ENCODE measurements at places on chromosomes 2 and 18.

- DNase-seq, result no peak
Measured at GRCh38 chr2:107584577-107584976, 242.1 kb upstream of the RGPD4 start.

- DNase-seq, result no peak
Measured at GRCh38 chr2:120955427-120955826, 219.8 kb downstream of the GLI2 start.

DNA sequence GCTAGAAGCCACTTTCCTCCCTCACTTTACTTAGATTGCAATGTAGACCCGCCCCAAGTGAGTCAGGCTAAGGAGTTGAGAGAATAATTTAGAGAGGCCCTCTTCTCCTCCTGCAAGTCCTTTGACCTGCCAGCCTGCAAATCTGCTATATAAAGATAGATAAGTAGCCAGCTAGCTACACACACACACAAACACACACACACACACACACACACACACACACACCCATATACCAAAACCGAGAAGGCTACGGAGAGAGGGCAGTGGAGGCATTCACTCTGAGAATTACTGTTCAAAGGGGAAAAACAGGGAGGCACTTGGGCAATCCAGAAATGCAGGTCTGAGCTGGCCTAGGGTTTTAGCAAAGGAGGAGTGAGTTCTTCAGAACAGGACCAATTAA lies 23.0 kb upstream of the SMAD7 start:
- no peak for DNase-seq

- no peak for DNase-seq
Measured at GRCh38 chr18:11380968-11381367, 228.4 kb upstream of the SLC35G4 start.

DNA sequence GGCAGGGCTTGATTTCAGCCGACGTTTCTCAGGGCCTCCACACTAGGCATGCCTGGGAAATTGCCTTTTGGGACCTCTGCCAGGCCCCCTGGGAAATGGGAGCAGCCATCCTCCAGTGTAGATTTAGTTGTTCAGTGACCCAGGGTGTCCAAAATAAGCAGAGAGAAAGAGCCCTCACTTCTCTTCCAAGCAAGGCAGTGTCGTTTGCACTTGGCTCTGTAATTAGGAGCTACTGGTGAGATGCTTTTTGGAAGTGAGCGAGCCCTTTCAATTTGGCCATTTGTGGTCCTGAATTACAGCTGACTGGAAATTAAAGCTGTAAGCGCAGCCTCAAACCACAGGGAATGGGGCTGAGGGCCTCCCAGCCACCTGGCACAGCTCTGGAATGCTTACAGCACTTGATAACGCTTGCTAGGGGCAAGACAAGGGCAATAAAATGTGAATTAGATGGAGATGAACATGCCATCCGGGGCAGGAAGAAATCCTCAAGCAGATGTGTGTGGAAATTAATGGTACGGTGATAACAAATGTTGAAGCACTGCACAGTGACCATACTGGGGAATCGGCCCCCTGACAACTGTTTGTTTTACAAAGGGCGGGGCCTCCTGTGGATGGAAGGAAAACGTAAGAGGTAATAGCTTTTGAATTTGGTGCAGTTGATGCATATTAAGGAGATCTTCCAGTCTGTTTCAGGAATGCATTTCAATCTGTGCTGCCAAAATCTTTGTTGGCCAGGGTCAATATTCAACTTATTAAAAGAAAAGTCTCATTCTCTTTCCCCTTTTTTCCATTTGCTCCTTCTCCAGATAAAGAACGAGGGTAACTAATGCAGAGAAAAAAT lies 173.1 kb downstream of the UXS1 start:
- DNase-seq, result no peak

DNA sequence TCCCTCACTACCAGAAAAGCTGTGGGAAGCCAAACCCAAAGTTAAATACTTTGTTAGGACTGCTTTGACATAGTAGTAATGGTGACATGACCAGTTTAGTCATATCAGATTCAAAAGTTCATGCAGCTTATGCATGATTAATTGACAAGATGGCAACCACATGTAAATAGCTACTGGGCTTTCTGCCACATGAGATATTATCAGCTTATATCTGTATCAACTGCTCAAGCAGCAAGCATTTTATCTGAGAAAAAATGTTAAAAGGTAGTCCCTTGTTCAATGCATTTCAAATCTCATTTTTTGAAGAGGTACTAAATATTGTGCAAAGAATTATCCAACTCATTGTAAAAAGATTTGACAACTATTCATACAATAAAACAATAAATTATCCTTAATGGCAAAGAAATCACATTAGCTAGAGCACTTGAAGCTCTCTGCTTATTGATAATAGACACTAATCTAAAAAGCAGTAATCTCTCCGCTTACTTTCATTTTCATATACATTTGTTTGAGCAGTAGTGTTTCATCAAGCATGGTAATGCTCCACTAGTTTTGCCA lies 993.6 kb upstream of the NXPH2 start:
- DNase-seq, result no peak

DNA sequence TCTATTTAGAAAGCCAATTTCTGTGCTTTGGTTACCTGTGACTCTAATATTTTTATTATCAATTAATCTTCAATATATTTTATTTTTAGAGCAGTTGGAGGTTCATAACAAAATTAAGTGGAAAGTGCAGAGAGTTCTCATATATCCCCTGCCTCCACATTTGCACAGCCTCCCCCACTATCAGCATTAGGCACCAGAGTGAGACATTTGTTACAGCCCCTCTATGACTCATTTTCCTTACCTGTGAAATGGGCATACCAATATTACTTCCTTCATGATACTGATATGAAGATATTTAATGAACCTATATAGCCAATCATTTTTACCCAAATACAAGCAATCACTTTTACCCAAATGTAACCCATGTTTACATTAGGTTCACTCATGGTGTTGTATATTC lies 34.0 kb upstream of the CYTIP start:
- DNase-seq, result no peak

DNA sequence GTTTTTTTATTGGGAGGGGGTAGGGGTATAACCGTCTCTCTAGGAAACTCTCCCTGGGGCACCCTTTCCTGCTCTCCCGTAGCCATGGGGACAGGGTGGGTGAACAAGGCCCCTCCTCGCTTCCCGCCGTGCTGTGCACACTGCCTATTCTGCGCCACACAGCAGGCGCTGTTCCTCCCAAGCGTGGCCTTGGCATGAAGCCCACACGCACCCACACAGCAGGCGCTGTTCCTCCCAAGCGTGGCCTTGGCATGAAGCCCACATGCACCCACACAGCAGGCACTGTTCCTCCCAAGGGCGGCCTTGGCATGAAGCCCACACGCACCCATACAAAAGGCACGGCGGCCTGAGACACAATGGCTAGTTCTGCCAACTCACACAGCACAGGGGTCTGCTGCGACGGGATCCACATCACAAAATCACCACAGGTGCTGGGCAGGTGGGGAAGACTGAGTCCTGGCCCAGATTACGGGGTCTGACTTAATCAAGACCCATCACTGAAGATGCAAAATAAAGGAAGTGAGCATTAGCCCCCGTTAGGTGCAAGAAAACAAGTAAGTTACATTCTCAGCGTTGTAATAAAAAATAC lies 46.6 kb upstream of the TPO start:
- DNase-seq, result peak; percentile 55

- DNase-seq, result peak; percentile 85
Measured at GRCh38 chr18:9101730-9102507, 580 bp upstream of the NDUFV2 start.

DNA sequence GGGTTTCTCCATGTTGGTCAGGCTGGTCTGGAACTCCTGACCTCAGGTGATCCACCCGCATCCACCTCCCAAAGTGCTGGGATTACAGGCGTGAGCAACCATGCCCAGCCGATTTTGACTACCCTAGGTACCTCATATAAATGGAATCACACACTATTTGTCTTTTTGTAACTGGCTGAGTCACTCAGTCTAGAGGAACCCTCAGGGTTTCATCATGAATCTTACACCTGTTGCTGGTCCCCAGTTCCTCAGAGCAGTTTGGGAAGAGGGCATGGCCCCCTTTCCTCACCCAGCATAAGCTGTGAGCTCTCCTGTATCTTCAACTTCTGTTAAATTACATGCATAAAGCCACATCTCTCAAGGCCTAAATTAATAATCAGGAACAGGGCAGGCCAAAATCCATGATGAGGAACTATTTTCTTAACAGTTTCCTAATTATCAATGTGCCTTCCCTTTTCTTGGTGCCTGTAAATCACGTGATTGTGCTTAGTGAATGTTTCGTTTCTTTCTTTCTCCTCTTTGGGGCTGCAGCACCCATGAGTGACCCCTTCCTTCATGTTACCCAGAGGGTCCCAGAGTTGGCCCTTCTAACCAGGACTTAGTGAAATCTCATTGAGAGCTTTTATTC lies 20.9 kb downstream of the DYSF start:
- peak; percentile 39 for DNase-seq

DNA sequence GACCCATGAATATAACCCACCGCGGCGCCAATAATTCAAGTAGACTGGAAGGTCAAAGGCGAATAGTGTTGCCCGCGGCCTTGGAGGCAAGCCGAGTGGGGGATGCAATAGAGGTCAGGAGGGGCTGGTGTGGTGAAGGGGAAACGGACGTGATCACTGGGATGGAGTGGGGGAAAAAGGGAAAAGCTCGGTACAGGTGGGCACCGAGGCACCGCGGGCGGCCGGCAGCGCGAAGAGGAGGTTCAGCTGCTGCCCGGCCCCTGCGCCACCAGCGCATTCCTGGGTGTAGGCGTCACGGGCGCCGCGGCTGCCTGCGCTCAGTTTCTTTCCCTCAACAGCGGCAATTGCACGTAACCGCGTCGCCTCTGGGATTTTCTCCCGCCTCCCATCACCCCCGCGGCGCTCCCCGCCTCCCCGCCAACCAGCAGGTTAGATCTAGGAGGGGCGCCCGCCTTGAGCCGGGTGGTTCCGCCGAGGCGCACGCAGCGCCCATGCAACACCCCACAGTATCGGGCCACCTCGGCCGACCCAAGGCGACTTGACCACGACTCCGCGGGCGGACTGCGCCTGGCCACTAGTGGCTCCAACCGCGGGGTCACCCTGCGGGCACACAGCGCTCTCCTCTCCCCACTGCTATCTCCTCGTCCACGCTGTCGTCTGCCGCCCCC lies 1.5 kb downstream of the RND3 start:
- DNase-seq, result no peak

DNA sequence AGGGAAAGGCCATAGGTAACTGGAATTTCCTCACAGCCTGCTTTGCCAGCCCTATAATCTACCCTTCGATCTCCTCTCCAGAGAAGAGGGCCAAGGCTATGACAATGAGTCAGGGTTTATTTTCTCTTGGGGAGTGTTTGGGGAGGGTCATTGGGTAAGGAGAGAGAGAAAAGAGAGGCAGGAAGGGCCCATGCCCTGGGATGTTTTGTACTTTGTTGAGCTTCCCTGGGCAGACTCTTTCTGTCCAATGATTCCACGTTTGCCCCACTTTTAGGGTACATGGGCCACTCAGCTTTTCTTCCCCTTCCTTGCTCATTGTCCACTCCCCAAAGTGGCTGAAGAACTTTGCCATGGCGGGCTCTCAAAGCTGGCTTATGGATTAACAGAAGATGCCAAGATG lies 224.2 kb downstream of the ALK start:
- no peak for DNase-seq

DNA sequence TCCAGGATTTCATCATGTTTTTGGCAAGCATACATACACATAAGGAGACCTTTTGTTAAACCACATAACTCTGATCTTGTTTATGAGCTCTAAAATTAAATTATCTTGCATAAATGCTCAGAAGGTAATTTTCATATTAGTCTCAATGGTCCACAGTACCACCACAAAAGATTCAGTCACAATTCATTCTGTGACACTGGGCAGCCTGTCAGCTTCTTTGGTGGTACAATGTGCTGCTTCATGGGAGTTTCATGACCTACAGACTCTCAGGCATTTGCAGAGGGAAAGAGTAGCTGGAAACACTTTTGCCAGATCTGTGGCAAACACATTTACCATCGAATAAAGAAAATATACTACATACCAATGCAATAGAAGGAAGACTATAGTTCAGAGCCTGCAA lies 51.3 kb upstream of the ZNF397 start:
- DNase-seq, result no peak

GRCh38 chr18:60870261-60871153 lies 462.7 kb upstream of the CDH20 start:
- DNase-seq, result no peak

DNA sequence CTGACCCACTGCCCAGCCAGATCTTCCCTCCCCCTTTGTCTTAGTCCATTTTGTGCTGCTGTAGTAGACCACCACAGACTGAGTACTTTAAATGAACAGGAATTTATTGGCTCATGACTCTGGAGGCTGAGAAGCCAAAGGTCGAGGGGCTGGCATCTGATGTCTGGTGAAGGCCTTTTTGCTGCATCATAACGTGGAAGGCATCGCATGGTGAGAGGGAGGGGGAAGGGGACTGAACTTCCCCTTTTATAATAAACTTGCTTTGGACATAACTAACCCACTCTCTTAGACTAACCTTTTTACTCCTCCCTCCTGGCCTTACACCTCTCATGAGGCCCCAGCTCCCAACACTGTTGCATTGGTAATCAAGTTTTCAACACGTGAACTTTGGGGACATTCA lies 83.8 kb downstream of the MAP4K4 start:
- peak; percentile 47 for DNase-seq

DNA sequence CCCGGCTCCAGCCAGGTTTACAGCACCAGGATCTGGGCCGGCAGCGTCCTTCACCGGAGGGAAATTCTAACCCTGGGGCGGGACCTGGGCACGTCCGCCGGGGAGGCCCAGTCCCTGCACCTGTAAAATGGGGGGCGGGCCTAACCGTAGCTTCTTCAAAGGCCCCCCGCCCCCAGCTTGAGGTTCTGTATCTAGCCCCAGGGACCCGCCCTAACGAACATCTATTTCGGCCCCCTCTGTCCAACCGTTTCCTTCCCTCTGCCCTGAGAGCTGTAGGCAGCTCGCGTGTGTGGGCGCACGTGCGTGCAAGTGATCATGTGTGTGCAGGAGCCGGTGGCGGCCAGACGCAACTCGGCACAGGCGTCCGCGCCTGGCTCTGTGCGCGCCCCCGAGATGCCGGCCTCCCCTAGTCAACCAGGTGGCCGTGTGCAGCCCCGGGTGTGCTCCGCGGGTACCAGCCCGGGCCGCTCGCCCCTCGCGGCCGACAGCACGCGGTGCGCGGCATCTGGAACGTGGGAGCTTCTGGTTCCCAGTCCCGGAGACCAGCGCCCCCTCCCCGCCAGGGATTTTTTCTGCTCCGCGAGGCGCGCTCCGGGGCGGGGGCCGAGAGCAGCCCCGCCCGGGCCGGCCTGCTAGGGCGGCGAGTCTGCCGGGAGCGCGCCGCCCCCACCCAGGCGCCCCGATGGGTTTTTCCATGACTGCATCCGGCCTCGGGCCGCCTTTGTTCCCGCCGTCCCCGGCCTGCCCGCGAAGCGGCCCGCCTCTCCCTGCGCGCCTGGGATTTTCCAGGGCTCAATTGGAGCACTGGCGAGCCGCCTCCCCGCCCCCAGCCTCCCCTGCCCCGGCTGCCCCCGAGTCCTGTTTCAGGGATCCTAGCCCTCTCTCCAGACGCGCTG lies 21.2 kb downstream of the TEX44 start:
- DNase-seq, result peak; percentile 88

- DNase-seq, result no peak
Measured at GRCh38 chr18:78071166-78071710, 821.6 kb downstream of the GALR1 start.
